ENCODE measurements at places on chromosomes 1 and 21.

DNA sequence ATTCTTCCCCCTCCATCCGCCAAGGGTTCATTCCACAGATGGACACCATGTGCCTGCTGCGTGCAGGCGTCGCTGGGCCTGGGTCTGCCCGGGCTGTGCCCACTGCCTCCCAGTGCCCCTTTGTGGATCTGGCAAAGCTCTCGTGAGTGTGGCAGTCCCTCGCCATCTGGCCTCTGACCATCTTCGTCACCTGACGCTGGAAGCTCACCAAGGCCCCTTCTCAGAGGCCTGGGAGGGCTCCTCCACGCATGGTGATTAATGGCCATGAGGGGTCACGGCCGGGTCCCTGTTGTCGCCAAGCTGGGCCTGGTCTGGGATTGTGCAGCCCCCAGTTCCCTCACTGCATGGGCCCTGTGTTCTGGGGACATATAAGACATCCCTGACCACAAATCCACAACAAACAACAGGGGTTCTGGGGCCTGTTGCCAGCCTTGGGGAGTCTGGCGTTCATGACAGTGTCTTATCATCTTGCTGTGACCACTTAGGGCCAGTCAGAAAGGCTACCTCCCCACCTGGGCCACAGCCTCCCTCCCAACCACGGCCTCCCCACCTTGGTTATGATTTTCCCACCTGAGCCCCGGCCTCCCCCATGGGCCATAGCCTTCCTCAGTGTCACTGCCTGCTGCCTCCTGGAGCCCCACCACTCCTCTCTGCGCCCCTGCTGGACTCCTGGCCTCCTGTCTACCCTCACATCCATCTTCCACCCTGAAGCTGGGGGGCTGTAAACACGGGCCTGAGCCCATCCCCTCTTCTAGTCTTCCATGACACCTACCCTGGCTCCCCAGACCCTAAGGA, 27.9 kb downstream of the SLC45A1 start:
- no peak for DNase-seq

DNA sequence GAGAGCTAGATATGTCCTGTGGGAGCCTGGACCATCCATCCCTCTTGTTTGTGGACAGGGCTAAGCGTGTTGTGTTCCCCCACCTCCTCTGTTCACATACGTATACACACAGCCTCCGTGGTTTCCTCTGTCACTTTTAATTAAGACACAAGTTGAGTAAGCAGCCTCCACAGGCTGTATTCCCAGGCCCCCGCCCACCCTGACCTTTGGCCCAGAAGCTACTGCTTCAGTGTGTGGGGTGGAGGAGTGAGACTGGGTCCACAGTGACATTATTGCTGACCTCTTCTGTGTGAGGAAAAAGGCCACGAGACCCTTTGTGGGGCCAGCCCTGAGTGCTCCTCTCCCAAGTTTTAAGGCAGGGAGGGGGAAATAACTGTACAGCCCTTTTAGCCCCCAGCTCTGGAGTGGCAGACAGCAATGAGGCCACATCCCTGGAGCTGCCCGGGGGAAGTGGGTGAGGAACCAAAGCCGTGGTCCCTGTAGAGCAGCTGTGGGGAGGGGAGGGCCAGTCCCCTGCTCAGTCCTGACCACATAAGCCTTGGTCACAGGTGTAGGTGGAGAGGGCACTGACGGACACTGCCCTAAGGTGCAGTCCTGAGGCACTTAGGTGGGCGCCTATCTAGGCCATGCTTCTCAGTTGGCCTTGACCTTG, 4.4 kb downstream of the ELOVL1 start:
- no peak for DNase-seq

GRCh38 chr1:61740751-61741700, 1.3 kb upstream of the PATJ start:
- DNase-seq, result no peak

DNA sequence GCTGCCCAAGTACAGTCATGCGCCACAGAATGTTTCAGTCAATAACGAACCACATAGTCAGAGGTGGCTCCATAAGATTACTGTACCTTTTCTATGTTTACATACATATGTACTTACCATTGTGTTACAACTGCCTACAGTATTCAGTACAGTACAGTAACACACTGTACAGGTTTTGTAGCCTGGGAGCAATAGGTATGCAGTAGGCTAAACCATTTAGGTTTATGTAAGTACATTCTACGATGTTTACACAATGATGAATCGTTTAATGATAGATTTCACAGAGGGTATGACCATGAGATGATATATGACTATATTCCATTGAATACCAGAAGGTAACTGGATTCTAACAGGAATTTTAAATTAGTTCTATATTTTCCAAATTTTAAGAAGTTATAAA, 10.5 kb downstream of the YY1AP1 start:
- no peak for DNase-seq

All from central memory CD4-positive, alpha-beta T cell (primary cell).